ENCODE measurements at places on chromosomes 12 and 14. TPM values are rescaled to one million over a fixed set of nuclear protein-coding genes. Genes with fewer than 3 reads are reported as not detected.

HPD gene
- not detected for total RNA-seq

SOAT2 gene
- 0.81 TPM for total RNA-seq

LMO3 gene
- total RNA-seq = not detected

SRSF9 gene
- 171 TPM for total RNA-seq

AKAP6 gene
- total RNA-seq = 2.0 TPM

PRIMA1 gene
- not detected for total RNA-seq

TMEM229B gene
- total RNA-seq = 0.49 TPM

DHRS2 gene
- total RNA-seq = 0.26 TPM

MANSC4 gene
- not detected for total RNA-seq

GPR137C gene
- 0.07 TPM for total RNA-seq

MYH7 gene
- not detected for total RNA-seq

FAM181A gene
- total RNA-seq = not detected

WDR89 gene
- total RNA-seq = 26.7 TPM

CPSF6 gene
- 75.7 TPM for total RNA-seq

TPPP2 gene
- total RNA-seq = not detected

CRIP1 gene
- 77.1 TPM for total RNA-seq

VRK1 gene
- total RNA-seq = 74.3 TPM

IL31 gene
- total RNA-seq = not detected

SLC25A47 gene
- not detected for total RNA-seq

PAX9 gene
- total RNA-seq = not detected

PPP2R5C gene
- total RNA-seq = 294 TPM

RAB21 gene
- total RNA-seq = 80.3 TPM

GNPNAT1 gene
- 26.1 TPM for total RNA-seq

RNF10 gene
- total RNA-seq = 159 TPM

MUCL1 gene
- not detected for total RNA-seq

TMEM119 gene
- not detected for total RNA-seq

SLC6A13 gene
- not detected for total RNA-seq

CCDC85C gene
- 11.3 TPM for total RNA-seq

SNAPC1 gene
- total RNA-seq = 9.2 TPM

RNF212B gene
- total RNA-seq = not detected

TAS2R10 gene
- not detected for total RNA-seq

TNFRSF1A gene
- 38.1 TPM for total RNA-seq

OR6C2 gene
- not detected for total RNA-seq

LRRK2 gene
- total RNA-seq = not detected

RIPK3 gene
- 7.6 TPM for total RNA-seq

GUCY2C gene
- not detected for total RNA-seq

KRT77 gene
- total RNA-seq = not detected

ZDHHC22 gene
- total RNA-seq = not detected

CLEC2A gene
- total RNA-seq = not detected

NGB gene
- not detected for total RNA-seq

KRT71 gene
- not detected for total RNA-seq
